ENCODE measurements at places on chromosomes 5 and 9.
A peak's percentile ranks its signal among the peaks of the same experiment; 100 is the strongest.

DNA sequence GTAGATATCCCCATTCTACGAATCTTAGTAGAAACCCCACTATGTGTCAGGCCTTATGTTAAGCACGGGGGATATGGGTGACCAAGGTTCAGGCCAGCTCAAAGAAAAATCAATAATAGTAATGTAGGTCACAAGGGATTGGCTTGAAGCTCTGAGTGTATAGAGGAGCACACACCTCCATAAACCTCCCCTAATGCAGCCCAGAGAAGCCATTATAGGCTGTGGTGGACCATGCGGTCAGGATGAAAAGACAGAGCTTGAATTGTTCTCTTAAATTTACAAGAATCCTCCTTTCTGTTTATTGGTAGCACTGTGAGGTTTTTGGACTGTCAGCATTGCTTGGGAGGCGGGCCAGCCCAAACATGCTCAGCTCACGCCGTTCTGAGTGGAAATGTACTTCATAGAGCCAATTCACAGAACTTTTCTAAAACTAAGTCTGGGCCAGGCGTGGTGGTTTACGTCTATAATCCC, 9.1 kb downstream of the PDE6A start:
- no peak for DNase-seq

DNA sequence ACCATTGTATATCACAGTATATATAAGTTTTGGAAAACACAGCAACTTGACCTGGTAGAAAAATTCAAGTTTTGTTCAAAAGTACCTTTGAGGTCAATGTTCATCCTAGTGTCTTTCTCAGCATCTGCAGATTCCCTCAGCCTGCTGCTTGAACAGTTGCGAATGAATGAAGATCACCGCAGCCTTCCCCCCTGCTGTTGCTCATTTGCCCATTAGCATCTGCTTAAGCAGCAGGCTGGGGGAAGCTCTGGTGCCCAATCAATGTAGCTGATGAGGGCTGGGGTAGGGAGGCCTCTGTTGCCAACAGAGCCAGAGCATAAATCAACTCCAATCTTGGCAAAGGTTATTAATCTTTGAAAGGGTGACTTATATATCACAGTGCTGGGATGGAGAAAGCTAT, 586.5 kb upstream of the PTPRD start:
- no peak for DNase-seq

GRCh38 chr9:109230277-109230676, 63.2 kb upstream of the FRRS1L start:
- no peak for DNase-seq

GRCh38 chr9:6771722-6772121, 13.9 kb downstream of the KDM4C start:
- DNase-seq: no peak

- DNase-seq: no peak
Observed at GRCh38 chr5:148653836-148654781, at the start of gene HTR4. Gene HTR4, minus strand, starts transcription at chr5:148654527. Its CDS starts 17,513 bp downstream, at chr5:148637014.

DNA sequence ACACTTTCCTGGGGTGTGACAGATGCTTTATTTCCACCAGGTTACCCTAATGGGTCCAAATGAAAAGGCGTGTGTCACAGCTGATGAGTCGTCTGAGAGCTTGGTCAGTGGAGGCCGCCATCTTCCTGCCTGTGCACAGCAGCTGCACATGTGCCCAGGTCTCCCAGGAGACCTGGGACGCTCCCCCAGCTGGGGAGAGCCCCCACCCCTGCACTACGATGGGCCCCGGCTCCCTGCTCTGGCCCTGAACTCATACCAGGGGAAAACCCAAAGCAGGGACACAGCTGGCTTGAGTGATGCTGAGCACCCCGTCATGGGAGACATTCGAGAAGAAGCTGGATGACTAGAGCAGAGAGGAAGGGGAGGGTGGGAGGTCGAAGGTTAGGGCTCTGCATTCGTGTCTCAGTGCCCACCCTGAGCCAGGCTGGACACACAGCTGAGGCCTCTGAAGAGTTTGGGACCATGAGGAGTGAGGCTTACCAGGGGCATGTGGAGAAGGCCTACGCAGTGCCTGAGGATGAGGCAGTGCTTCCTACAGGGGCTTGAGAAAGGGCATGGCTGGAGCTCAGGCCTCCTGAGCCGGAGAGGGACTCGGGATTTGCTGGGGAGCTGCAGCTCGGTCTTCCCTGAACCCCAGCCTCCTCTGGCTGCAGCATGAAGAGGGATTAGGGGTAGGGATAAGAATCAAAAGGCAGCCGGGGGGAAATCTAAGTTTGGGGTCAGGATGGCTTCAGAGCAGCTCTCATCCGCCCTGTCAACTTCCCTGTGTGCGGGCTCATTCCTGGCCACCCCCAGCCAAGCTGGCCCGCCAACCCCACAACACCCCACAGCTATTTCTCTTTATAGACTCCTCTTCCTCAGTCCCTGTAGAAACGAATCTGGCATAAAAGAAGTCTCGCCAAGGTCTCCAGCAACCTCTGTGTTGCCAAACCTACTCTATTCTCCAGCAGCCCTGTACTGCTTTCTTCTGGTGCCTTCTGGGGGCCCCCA, 42.2 kb upstream of the RNU6ATAC start:
- DNase-seq: no peak

DNA sequence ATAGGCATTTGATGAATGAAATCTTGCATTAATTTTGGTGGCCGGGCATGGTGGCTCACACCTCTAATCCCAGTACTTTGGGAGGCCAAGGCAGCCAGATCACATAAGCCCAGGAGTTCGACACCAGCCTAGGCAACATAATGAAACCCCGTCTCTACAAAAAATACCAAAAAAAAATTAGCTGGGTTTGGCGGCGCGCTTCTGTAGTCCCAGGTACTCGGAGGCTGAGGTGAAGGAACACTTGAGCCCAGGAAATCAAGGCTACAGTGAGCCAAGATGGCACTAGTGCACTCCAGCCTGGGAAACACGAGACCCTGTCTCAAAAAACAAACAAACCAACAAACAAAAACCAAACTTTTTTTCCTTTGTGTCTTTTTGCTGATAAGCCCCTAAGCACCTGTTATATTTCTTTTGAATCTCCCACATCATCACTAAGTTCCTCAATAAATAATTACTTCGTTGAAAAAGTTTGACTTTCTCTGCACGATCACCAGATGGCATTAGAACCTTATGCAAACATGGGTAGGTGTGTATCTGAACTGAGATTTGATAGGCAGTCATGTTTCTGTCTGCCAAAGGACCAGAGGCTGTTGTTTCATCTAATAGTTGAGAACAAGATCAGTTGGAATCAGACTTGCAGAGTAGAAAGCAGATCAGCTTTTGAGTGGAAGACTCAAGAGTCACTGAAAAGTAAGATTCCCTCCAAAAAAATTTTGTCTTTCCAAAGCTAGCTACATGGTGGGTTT, 5.5 kb upstream of the MATR3 start:
- DNase-seq: no peak

DNA sequence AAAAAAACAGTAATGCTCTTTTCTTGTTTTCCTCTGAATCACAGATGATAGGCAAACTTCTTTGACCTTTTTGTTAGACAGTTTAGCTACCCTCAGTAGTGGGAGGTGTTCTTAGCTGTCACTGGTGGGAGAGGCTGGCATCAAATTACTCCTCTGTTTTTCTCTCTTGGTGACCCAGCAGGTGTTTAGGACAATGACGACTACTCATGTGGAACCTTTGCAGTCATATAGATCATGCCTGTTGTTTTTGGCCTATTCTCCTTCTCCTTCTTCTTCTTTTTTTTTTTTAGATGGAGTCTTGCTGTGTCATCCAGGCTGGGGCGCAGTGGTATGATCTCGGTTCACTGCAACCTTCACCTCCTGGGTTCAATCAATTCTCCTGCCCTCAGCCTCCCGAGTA, 15.4 kb upstream of the NPR2 start:
- DNase-seq: peak; percentile 70

- DNase-seq: no peak
Observed at GRCh38 chr5:54273715-54274114, 36.7 kb downstream of the ARL15 start.

GRCh38 chr5:140296289-140296688, 6.6 kb downstream of the PFDN1 start:
- DNase-seq: no peak

GRCh38 chr9:78989031-78989658, 582.6 kb upstream of the TLE4 start:
- DNase-seq: no peak

DNA sequence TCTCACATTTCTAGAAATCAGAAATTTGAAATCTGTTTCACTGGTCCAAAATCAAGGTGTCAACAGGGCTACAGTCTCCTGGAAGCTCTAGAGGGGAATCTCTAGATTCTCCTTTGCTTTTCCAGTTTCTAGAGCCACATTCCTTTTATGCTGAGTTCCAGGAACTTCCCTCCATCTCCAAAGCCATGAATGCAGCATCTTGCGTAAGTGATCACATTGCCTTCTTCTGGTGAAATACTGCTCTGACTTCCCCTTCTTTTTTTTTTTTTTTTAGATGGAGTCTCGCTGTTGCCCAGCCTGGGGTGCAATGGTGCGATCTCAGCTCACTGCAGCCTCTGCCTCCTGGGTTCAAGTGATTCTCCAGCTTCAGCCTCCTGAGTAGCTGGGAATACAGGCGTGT, 23.8 kb downstream of the GDA start:
- DNase-seq: no peak

GRCh38 chr5:176366232-176366894, 1.1 kb downstream of the ARL10 start:
- no peak for DNase-seq

GRCh38 chr5:53871775-53872174, 311.3 kb downstream of the NDUFS4 start:
- DNase-seq: no peak

GRCh38 chr5:150258130-150258529, 31.4 kb downstream of the CAMK2A start:
- no peak for DNase-seq

DNA sequence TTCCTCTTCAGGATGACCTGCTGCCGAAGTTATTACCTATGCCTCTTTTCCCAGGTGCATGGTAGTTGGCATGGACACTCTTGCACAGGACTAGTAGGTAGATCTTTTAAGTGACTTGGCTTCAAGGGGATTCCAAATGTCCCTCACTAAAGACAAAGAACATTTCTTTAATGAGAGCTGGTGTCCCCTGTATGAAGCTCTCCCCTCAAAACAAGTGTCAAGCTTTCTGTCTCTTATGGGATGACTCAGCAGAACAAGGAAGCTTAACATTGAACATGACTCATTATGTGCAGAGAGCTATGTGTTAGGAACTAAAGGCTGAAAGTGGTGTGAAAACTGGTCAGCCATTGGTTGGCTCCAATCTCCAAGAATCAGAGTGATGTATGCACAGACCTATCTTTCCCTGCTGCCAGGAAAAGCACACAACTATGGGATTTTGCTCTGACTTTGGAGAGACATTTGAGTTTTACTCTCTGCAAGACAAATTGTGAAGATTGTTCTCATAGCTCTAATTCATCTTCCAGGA, 120.5 kb downstream of the PRDM6 start:
- no peak for DNase-seq

All from left kidney (tissue), 8 donors.